ENCODE measurements at places on chromosomes 1 and 21.

DNA sequence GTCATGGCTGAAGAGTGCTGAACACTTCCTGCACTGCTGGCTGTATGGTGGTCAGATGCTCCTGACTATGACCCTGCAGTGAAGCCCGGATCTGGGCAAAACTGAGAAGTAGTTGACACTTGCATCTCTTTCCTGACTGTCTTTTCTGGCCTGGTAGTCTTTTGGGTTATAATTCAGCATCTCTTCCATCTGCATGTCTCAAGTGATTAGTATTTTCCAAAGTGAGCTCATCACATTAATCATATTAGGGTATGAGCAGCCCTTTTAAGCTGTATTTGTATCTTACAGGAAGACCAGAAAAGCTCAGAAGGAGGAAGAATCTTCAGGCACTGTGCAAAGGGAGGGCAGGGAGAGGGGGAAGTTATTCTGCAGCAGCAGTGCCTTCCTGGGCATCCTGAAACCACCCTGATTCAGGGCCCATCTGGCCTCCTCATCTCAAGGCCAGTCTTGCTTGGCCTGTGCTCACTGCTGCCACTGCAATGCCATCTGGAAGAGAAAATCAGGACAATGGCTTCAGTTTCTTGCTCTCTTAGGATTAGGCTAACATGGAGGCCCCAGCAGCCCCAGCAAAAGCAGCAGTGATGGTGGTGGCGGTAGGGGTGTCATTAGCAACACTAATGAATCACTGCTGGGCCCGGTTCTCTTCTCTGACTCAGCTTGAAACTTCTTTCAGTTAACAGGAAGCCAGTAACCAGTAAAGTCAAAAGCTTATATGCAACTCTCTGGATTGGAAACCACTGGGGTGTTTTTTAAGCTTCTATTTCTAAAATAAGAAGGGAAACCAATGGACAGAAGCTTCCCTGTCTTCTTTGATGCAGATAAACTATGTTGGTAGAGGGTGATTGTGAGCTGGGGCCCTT, 63.3 kb upstream of the WDR26 start:
- peak; percentile 89 for DNase-seq

DNA sequence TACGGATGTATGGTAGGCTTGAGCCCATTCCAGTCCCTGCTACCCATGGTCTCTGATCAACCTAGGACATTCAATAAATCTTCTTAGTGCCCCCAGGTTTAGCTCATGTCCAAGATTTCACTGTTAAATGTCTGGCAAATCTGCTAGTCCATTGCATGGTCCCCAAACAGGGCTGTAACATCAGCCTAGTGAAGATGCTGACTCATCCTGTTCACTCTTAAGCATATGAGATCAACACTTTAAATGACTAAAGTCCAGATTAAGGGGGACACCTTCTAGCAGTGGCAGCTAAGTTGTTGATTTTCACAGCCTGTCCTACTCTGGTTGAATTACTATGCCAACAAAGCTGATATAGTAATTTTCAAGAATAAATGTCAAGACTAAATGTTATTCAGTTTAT, 46.5 kb upstream of the NUF2 start:
- no peak for DNase-seq

- no peak for DNase-seq
Measured at GRCh38 chr1:24949331-24949881, 19.3 kb upstream of the RUNX3 start.

DNA sequence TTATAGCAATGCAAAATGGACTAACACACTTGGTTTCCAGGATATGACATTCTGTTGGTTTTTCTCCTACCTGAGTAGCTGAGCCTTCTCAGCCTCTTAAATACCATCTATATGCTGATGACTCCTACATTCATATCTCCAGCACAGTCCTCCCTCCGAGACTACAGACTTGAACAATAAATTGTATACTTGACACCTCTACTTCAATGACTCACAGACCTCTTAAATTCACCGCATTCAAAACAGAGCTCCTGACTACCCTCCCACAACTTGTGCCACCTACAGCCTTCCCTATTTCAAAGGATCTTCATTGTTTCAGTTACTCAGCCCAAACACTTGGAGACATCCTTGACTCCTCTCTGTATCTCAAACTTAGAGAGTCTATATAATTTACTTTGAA, 66.8 kb upstream of the ASB17 start:
- DNase-seq, result no peak

DNA sequence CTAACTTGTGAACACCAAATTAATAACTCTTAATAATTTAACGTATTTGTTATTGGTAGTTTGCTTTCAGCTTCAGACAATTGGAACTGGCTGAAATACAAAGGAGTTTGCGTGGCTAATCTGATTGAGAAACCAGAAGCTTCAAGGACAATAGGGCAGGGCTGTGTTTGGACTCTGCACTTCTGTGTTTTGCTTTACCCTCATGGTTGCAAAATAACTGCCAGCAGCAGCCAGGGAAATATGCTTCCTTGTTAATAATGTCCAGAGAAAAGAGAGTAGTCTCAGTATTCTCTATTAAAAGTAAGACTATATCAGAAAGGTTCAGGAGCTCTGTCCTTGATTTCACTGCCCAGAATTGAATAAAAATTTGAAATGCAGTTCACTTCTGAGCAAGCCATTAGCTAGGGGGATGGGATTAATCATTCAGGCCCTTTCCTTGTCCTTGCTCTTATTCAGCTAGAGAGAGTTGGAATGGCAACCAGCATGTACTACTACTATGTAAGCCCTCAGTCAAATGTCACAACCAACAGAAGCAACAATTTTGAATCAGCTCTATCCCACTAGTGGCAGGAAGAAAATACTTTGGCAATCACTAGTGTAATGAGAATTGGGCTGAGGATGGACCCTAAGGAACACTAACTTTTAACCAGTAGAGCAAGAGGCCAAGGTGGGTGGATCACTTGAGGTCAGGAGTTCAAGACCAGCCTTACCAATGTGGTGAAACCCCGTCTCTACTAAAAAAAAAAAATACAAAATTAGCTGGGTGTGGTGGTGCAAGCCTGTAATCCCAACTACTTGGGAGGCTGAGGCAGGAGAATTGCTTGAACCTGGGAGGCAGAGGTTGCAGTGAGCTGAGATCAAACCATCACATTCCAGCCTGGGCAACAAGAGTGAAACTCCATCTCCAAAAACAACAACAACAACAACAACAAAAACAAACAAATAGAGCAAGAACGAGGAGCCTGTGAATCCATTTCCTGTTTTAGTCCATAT, 76.8 kb downstream of the POU2F1 start:
- DNase-seq, result no peak

DNA sequence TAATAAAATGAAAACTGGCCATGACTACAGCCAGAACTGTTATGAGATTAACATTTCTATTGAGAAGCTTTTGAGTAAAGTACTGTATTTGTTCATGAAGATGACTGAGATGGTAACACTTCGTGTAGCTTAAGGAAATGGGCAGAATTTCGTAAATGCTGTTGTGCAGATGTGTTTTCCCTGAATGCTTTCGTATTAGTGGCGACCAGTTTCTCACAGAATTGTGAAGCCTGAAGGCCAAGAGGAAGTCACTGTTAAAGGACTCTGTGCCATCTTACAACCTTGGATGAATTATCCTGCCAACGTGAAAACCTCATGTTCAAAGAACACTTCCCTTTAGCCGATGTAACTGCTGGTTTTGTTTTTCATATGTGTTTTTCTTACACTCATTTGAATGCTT, 164.0 kb downstream of the NEK7 start:
- no peak for DNase-seq

DNA sequence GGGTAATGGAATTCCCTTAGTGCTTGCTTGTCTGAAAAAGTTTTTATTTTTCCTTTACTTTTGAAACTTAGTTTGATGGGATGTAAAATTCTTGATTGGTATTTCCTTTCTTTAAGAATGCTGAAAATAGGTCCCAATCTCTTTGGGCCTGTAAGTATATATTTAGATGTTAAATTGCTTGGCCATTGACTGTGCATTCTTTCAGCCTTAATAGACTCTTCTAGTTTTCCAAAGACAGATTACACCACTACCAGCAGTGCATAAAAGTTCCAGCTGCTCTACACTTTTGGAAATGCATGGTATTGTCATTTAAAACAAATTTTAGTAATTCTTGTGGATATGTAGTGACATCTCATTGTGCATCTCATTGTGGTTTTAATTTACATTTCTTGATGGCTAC, 464.8 kb upstream of the USP24 start:
- DNase-seq, result no peak

DNA sequence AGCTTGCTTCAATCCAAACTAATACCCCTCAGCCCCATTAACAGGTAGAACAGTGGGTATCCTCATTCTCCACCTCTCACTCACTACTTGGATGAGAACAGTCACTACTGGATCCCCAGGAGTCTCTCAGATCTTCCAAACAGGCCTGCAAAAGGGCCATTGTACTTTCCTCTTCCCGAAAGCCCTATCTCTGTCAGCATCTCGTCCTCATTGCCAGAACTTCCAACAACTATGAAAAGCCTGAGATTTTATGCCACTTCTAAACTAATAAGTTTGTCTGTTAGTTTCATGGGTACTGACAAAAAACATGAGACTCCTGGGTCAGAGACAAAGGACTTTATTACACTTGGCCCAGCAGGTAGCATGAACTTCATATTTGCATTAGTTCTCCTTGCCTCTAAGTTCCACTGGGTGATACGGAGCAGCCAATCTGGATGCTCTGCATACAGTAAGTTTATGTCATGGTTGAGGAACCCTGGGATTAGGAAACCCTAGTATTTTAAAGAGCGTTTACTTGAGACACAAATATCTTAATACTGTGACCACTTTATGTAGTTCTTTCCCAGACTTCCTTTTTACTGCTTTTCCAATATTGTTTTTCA, 38.1 kb downstream of the VANGL2 start:
- DNase-seq, result no peak

DNA sequence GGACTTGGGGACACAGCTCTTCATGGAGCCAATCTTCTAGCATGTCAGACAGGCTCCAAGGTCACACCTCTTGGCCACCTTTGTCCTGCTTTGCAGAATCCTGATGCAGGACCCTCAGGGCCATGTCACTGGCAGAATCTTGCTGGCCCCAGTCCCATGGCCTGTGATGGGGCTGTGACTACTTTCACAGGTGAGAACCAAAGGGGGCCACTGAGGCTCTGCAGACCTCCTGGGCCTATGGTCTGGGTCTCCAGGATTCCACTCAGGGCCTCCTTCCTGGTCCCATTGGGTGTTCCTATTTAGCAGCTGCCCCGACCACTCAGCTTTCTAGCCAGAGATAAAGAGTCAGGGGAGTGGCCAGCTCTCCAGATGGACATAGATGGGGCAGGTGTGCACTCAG, 238.7 kb downstream of the MATN1 start:
- no peak for DNase-seq

DNA sequence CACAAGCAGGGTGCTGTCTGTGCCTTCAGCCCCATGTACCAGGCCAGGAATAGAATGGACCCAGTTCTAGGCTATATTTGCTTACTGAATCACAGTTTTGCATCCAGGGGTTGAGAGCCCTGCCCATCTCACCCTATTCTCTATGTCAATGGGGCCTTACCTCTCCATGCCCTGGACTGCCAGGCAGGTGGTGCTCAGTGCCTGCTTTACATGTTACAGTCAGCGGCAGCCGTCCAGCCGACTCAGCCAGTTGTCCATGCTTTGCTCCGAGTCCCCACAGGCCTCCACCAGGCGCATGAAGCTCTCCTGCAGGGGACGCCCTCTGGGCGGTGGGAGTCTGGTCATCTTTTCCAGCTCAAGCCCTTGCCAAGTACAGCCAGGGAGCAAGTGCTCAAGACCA, 12.2 kb upstream of the FAM167B start:
- no peak for DNase-seq

DNA sequence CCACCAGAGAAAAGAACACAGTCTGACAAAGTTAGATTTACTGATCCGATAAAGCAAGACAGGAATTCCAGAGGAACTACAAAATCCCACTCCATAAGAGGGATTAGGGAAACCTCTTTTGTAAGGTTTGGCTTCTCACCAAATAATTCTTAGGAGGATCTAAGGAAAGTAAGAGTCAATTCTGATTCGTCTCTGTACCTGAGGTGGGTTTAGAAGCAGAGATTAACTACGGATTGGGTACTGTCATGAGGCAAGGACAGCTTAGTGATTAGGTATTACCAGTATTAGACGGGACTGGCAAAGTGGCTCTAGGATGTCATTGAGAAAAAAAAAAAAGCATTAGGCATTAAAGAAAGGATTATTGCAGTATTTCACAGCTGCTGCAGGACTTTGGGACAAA, 371.7 kb upstream of the BRINP3 start:
- no peak for DNase-seq

DNA sequence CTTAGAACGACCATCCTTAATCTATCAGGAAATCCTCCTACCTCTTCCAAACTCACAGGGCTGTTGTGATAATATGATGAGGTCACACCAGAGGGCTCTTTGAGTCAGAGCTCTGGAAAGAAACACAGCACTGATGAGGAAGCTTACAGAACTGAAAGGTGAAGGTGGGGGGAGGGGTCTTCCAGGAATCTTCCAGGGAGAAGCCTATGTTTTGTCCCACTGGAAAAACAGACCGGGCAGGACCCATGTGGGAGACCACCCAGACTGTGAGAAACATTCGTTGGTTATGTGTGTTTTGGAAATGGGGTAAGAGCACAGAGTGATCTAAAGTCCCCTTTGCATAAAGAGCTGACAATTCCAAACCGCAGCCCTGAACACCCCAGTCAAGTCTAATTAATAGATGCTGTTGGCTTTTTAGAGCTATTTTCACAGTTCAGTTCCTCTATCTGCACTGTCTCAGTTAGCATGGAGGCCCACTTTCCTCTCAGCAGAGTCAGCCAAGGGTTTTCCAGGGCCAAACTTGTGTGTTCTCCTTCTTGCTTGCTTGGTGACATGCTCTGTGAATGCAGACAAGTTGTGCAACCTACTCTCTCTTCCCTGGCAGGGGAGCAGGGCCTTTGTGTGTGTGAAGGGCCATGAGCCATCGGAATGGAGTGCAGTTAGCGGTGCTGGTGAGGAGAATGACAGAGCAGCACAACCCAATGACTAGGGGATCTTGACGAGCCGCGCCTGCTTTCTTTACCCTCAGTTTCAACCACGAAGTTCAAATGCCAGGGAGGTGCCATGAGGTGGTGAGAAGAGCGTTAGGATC, 12.3 kb downstream of the PHLDA3 start:
- DNase-seq, result no peak

DNA sequence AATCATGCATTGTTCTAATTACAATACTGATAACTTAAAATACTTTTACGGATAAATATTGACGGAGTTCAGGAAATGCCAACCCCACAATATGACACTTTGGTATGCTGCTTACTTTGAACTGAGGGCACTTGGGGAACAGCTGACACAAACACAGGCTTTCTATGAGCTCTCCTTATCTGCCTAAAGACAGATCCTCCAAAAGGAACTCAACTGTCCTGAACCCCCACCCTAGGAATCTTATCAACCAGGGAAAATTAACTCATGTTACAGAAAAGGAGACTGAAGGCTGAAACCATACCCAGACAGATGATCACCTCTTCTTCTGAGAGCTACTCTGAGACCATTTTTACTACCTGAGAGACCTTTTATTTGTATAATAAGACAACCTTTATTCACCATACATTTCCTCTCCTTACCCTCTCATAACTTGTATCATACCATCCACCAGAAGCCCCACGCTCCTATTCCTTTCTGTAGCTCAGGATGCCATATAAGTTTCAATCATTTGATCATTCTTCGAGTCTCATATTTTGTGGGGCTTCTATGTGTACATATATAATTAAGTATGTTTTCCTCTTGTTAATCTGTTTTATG, 239.5 kb downstream of the FAF1 start:
- DNase-seq, result no peak

- DNase-seq, result no peak
Measured at GRCh38 chr1:227798078-227798802, 17.2 kb upstream of the PRSS38 start.

Measured in NT2/D1 (cell line).